ENCODE measurements at places on chromosomes 7 and 10.

GRCh38 chr7:91293136-91293535 is 28.9 kb downstream of the FZD1 start:
- DNase-seq: no peak

DNA sequence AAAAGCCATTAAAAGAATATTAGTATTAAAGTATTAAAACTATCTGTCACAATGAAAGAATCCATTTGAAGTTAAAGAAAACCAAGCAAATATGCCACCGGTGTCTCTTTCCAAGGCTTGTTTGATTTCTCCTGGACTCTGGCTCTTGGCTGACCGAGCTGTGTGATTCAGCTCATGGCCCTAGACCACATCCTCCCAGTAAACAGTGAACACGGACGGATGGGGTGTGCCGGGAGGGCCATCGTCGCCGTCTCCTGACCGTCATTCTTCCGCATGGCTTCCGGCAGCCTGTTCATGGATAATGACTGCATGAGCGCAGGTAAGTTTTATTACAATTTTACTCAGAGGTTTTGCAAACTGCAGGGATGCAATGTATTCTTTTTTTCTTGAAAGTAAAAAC is 218.5 kb downstream of the DNAJB6 start:
- no peak for DNase-seq

DNA sequence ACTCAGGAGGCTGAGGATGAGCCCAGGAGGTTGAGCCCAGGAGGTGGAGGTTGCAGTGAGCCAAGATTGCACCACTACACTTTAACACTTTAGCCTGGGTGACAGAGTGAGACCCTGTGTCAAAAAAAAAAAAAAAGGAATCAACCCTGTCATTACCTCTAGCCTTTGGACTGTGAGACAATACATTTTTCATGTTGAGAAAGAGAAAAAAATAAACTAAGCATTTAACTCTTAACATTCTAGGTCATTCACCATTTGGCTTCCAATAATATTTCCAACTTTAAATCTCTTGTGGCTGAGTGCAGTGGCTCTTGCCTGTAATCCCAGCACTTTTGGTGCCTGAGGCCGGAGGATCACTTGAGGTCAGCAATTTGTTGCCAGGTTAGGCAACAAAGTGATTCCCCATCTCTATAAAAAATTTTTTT is 41.9 kb upstream of the TPST1 start:
- no peak for DNase-seq

DNA sequence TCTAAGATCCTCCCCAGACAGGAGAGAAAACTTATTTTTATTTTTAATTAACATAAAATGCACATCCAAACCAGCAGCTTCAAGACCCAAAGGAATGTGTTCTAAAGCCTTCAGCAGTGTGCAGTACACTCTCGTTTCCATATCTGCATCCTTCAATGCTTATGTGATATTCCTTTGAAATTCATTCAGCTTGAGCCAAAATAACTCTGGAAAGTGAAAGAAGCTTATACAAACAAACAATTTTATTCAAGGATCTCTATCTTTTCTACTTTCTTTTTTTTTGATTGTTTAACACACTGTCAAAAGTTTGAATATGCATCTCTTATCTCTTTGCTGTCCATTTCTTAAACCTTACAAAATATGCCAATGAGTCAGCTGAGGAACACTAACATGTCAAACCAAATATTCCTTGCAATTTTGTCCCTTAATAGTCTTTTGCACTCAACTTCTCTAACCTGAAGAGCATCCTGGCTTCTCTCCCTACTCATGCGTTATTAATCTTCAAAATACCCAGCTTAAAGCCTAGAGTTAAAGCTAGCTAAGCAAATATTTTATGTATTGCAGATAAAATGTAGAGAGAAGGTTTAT is 124.3 kb downstream of the THSD7A start:
- no peak for DNase-seq

DNA sequence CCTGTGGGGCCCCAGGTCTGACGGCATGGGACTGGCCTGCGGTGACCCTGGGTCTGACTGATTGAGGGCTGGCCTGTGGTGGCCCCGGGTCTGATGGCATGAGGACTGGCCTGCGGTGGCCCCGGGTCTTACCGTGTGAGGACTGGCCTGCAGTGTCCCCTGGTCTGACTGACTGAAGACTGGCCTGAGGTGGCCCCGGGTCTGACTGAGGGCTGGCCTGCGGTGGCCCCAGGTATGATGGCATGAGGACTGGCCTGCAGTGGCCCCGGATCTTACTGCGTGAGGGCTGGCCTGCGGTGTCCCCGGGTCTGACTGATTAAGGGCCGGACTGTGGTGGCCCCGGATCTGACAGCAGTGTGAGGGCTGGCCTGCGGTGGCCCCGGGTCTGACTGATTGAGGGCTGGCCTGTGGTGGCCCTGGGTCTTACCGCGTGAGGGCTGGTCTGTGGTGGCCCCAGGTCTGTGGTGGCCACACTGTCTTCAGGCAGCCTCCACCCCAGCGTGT is 10.9 kb downstream of the JAKMIP3 start:
- no peak for DNase-seq

- peak; percentile 60 for DNase-seq
Observed at GRCh38 chr7:29921404-29922010, 68.1 kb downstream of the SCRN1 start.

- peak; percentile 19 for DNase-seq
Observed at GRCh38 chr7:121302214-121302745, 26.5 kb upstream of the WNT16 start.

GRCh38 chr10:88090568-88091214 is 227.3 kb downstream of the PTEN start:
- peak; percentile 44 for DNase-seq

- no peak for DNase-seq
Observed at GRCh38 chr10:31936933-31937332, 8.3 kb upstream of the ARHGAP12 start.
